ENCODE measurements at places on chromosomes 16 and 17.

DNA sequence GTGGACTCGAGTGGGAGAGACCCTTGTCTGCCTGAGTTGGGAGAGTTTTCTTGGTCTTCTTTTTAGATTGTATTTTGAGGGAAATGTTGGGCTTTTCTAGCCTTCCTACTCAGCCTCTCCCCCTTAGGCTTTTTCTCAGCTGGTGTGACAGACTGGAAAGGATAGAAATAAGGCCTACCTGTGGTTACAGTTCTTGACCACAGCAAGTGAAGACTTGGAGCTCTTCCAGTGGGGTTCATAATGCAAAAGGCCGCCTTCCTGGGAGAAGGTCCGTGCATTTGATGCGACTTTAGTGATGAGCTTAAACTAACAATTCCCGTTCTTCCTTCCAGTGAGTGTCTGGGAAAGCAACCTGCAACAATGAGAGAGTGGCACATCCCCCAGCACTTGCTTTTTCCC lies 56.8 kb downstream of the B9D1 start:
- no peak for DNase-seq

DNA sequence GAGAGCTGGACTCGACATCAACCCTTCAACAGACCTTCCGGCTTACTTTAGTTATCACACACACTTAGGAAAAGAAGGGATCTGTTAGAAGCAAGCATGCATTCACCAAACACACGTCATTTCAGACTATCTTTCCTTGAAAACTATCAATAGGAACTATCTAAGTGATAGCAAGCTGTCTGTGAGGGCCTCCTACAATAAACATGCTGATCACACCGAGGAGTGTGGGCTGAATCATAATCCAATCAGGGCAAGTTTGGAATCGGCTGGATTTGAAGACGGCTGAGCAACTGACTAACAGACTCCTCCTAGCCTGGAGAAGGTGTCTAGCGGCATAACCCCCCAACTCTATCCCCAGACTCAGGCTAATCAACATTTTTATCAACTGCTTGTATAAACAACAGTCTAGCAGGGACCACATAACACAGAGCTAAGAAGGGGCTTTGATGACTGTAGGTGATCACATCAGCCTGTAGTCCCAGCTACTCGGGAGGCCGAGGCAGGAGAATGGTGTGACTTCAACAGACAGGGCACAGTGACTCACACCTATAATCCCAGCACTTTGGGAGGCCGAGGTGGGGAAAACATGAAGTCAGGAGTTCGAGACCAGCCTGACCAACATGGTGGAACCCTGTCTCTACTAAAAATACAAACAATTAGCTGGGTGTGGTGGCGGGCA lies 14.1 kb downstream of the NXN start:
- DNase-seq, result no peak

DNA sequence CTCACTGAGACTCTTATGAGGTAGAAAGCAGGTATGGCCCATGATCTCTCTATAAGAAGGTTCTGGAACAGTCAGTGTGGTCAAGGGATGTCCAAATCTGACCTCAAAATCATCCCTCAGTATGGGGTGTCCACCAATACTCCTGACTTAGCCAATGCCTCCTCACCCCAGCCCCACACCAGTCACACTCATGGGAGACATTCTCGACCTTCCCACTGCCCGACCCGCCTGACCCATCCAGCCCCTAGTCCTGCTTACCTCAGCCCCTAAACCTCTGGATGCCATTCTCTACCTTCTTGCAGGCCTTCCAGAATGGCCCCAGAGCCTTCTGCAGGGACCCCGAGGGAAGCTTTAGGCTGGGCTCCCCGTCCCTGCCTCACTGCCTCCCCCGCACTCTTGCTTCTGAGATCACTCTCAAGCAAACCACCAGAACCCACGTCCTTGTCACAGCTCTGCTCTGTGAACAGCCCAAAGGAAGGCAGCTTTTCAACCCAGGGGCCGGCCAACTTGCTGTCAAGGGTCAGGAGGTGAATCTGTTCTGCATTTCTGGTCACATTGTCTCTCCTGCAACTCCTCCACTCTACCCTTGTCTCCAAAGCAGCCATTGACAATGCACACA lies 44.9 kb upstream of the RBFOX3 start:
- DNase-seq, result no peak

DNA sequence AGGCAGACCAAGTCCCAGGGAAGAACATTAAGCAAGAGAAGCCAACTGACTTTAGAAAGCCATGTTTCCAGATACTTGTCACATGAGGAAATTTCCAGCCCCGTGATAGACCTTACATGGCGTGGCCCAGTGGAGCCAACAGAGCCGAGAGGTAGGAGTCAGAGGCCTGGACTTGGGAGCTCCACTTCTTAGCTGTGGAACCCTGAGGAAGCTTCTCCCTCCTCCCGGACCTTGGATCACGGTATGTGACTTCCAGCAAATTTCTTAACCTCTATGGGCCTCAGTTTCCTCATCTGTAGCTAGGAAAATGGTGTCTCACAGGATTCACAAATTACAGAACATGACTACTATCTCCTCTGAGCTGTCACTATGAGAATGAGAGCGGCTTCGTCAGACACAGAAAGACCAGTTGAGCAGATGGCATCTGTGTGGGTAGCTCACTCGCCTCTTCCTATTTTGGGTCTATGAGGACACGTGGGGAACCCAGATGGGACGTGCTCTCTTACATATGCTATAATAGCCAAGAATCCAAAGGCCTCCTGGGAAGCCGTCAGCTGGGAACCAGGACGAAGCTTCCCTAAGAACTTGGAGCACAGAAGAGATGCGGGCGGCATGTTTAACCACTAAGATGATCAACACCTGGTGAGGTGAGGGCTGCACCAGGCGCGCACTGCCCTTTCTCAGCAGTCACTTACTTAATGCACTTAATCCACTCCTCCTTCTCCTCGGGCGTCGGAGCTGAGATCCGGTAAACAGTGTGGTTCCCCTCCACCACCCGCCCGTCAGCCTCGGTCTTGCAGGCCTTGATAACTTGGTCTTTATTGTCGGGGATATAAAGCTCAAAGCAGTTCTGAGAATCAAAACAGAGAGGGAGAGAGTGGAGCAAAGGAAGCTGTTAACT lies 102.3 kb downstream of the CYTH1 start:
- DNase-seq, result no peak

DNA sequence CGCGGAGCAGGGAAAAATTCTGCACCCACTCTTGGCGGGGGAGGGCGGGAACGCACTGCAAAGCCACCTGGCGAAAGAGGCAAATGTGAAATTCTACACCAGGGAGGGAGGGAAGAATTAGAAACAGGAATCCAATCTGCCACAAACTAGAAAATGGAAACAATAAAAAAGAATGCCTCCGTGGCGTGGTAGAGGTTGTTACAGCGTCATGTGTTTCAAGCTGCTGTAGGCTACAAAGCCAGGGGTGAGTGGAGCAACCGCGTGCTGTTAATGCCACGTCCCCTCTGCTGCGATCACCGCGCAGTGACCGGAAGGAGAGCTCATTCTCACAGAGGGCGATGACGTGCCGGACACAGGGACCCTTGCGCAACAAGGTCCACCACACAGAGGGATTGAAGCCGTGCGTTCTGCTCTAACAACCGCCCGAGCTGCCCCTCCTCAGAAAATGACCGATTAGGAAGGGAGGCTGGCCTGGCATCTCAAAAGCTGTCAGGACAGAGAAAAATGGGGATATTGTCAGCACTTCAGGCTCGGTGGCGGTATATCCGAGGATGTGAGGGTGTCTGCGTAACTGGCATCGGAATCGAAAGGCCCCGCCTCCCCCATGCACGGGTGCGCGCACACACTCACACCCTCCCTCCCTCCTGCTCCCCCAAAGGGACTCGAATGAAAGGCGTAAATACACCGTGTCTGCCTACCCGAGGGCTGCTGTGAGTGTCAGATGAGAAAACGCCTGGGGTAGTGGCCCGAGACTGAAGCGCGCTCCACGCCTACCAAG lies 70.8 kb upstream of the TNRC6C start:
- DNase-seq, result peak; percentile 74

DNA sequence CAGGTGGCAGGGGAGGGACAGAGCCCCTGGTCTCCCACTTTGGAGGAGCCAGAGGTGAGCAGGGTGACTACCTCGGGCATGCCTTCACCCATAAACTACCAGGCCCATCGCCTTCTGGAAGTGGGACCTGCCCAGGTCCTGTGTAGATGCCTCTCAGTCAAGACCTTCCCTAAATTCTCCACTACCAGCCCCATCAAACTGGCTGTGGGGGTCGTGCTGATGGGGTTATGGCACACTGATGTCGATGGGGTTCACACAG lies 5.8 kb upstream of the RAB37 start:
- no peak for DNase-seq

DNA sequence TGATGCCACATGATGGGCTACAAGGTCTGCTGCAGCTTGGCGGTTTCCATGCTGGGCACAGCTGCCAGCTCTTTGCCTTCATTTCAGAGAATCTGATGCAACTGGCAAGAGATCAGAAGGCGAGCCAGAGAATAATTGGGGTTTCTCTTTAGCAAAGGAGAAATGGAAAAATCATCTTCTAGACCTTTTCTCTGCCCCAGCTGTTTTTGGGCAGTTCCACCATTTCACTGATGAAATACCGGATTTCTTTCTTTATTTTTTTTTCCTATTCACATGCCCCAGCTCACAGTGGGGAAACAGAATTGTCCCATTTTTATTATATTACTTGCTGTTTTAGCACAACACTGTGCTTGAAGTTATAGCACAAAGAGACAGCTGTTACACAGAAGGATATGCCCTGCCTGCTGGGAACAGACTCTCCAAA lies 439.3 kb upstream of the GOT2 start:
- no peak for DNase-seq

DNA sequence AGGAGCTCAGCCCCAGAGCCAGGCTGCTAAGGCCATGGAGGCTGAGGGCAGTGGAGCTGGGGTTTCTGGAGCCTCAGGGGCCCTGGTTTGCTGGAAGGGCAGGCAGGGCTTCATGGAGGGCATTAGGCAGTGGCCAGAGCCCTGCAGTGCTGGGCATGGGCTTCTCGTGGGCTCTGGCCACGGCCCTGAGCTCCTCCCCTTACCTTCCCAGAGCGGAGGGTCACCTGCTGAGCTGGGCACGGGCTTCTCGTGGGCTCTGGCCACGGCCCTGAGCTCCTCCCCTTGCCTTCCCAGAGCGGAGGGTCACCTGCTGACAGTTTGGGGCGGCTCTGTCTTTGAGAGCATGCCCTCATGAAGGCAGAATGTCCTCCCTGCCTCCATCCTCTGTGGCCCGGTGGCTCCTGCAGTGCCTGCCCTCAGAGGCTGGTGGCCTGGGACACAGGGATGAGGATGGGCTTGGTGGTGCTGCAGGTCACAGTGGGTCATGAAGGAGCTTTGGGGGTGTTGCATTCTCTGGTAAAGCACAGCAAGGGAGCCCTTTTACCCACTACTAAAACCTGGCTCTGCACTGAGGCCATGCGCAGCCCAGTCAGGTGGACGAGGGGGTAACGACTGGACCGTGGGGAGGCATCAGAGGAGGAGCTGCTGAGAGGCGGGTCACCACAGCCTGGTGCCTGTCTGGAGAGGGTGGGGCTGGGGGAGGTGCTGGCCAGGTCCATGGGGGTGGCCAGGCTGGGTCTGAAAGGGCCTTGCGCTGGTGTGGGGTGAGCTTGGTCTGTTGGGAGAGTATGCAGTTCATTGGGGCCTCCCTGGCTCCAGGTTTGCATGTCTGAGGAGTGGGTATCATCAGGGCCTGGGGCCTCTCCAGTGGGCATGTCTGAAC lies 2.9 kb upstream of the RNPS1 start:
- DNase-seq, result no peak

- DNase-seq, result no peak
Observed at GRCh38 chr17:48595278-48595999, 1.9 kb upstream of the HOXB5 start.

DNA sequence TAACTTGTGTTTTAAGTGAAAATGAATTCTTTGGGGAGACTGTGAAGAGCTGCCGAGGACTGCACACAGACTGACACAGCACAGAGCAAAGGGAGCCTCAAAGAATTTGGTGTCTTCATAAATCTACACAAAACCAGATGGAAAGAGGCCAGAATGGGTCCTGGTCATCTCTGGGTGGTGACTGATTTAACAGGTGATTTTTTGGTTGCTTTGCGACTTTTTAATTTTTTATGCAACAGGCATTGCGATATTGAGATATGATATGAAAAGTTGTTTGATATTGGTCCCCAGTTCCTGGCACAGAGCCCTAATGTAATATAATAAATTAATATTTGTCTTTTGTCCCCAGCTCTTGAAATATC lies 12.6 kb upstream of the EIF1 start:
- DNase-seq, result no peak

DNA sequence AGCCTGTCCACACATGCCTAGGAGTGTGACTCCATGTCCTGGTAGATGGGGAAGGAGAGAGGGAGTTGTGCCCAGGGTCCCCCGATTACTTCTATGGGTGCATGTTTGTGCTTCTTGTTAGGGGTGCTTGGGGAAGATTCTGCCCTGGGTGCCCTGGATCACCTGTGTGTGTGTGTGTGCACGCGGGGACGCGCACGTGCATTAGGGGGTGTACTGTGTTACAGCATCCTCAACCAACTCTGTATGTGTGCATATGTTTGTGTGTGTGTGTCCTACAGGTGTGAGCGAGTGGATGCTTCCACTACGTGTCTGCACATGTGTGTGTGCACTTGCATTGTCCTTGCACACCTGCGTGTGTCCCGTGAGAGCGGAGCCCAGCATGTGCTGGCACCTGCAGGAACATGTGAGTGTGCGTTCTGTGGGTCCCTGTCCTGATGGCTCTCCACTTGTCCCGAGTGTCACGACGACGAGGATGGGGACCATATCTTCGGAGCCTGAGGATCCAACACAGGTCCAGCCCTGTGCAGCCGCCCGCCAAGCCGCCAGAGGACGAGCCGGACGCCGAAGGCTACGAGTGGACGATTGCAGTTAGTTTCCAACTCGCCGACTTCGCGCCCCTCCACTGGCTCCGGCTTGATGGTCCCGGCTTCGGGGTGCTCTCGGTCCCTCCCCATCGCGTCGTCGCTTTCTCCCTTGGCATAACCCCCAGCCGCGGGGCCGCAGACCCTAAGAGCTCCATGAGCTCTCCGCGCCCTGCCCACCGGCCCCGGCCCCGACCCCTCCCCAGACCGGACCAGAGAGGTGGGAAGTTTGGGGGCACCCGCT lies 6.0 kb upstream of the TBC1D3B start:
- peak; percentile 34 for DNase-seq

- no peak for DNase-seq
Observed at GRCh38 chr17:20952183-20952582, 90.6 kb downstream of the USP22 start.

GRCh38 chr16:13171313-13171712 lies 269.9 kb downstream of the SHISA9 start:
- DNase-seq, result no peak
